ENCODE measurements at places on chromosomes 6 and 20.

GRCh38 chr20:20060234-20060998 lies 8.1 kb downstream of the CFAP61 start:
- no peak for DNase-seq

DNA sequence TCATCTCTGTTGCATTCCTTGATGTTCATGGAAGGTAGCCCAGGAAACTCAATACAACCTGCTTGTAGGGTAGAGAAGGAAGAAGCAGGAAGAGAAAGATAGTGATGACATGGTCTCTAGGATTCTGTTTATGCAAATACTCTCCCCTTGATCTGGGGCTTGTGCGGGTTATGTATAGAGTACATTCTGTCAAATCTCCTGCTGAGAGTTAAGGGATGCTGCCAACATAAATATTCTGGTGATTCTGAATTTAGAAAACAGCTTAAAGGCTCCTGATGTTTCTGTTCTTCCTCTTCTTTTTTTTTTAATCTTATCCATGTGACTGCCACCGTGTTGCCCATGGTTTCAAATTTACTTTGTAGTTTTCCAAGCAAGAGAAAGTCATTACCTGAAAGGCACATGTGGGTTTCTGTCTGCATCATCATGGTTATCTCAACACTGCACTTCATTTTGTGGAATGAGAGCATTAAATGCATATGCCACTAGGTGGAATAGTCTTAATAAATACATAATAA lies 150.6 kb downstream of the RPS12 start:
- no peak for DNase-seq

- DNase-seq: no peak
Measured at GRCh38 chr20:57505979-57506378, 19.0 kb downstream of the CTCFL start.

DNA sequence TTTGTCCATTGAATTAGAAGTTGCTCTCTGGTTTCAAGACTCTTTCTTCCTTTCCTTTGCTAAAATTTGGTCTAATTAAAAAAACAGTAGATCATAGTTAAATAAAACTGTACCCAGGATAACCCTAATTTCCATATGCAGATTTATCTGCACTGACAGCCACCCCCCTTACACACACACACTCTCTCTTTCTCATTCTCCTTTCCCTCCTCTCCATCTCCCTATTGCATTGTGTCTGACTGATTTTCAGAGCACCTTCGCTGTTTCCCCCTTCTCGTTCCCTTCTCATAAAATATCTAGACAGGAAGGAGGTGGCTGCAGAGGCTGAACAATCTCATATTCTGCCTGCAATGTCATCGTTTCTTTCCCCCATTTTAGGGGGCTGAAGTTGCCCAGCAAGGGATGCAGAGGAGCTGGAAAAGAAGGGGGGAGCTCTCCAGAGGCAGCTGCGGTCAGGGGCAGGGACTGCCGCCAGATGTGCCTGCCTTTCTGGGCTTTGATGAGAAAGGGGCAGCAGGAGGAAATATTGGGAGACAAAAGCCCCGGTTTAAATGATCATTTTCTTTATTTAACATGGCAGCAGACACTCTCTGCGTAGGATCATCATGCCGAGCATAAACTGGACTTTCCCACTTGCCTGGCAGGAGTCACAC lies 22.5 kb upstream of the MMS22L start:
- no peak for DNase-seq

DNA sequence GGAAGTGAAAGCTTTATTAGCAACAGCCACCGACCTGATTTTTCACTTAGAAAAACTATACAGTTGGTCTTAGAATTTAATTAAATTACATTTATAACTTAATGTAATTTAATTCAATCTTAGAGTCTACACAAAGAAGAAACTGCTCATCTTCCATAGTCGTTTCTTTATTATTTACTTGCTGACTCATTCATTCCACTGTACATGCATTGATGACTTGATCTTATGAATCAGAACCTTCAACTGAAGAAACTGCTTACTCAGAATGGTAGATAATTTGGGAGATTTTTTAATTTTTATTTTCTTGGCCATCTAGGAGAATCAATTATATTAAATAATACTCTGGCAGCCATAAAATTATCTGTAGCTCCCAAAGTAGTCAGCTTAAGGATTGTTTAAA lies 1021.6 kb upstream of the FLRT3 start:
- no peak for DNase-seq

DNA sequence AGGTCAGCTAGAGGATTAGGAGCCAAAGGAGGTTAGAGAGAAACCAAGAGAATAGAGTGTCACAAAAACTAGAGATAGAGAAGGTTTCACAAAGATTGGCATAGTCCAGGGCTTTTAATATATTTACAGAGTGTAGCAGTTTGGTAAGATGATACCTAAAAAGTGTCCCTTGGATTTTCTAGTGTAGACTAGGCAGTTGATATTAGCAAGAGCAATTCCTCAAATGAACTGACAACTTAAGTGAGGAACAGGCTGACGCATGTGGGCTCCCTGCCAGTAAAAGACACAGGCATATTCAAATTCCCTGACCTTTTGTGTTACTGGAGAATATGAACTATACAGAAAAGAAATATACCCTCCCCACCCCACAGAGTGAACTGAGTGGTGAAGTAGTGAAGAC lies 40.1 kb downstream of the VTA1 start:
- DNase-seq: no peak

GRCh38 chr6:30267423-30267822 lies 54.2 kb upstream of the TRIM26 start:
- DNase-seq: no peak

DNA sequence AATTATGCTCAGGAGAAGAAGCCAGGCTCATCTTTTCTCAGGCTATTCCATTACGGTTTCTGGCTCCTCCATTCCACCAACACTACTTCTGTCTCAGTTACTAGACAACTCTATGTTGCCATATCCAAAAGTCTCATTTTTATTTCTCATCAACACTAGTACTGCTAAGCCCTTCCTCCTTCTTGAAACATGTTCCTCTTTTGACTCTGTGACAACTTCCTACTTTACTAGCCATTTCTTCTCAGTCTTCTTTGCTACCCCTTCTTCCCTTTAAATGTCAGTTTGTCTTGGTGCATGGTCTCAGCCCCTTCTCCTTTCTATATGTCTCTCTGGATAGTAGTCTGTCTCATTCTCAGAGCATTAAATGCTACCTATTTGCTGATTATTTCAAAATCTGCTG lies 7.1 kb upstream of the ADGRG6 start:
- DNase-seq: no peak

GRCh38 chr6:136971609-136972008 lies 49.5 kb downstream of the SLC35D3 start:
- DNase-seq: no peak

GRCh38 chr20:59412875-59413284 lies 112.5 kb downstream of the EDN3 start:
- DNase-seq: no peak

GRCh38 chr6:131782764-131783163 lies 25.1 kb upstream of the ENPP1 start:
- DNase-seq: no peak

- no peak for DNase-seq
Measured at GRCh38 chr6:149168968-149169367, 148.5 kb upstream of the TAB2 start.

GRCh38 chr20:51460569-51461265 lies 81.8 kb downstream of the NFATC2 start:
- no peak for DNase-seq

DNA sequence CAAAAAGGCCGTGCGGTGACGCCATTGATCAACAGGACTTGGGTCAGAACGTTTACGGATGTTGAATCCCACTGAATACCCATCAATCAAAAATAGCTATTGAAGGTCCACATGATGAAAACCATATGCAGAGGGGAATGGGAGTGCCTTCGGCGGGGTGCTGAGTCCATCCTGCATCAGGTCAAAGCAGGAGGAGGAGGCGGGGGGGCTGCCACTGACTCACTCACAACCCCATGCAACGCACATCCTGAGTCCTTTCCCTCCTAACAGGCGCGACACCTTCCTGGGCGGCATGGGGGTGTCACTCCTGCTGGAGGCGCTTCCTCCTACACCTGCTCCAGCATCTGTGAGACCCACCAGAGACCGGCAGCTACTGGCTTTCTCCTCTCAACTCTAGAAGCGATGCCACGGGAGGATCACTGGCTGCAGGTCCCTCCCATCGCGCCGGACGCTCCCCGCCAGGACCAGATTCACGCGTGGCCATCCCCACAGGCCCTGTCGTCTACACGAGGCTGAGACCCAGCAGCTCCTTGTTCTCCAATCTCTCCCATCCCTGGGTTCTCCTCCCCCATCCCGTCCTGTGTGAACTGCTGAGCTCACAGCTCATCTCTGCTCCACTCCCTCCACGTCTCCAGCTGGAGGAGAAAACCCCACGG lies 170.6 kb upstream of the THBS2 start:
- no peak for DNase-seq

- DNase-seq: no peak
Measured at GRCh38 chr6:116586276-116586675, 15.0 kb downstream of the RWDD1 start.

GRCh38 chr6:168951217-168951616 lies 302.4 kb downstream of the THBS2 start:
- DNase-seq: no peak

GRCh38 chr20:61460261-61461052 lies 208.4 kb downstream of the CDH4 start:
- no peak for DNase-seq

- peak; percentile 55 for DNase-seq
Measured at GRCh38 chr20:52191916-52192718, 538 bp upstream of the ZFP64 start.

DNA sequence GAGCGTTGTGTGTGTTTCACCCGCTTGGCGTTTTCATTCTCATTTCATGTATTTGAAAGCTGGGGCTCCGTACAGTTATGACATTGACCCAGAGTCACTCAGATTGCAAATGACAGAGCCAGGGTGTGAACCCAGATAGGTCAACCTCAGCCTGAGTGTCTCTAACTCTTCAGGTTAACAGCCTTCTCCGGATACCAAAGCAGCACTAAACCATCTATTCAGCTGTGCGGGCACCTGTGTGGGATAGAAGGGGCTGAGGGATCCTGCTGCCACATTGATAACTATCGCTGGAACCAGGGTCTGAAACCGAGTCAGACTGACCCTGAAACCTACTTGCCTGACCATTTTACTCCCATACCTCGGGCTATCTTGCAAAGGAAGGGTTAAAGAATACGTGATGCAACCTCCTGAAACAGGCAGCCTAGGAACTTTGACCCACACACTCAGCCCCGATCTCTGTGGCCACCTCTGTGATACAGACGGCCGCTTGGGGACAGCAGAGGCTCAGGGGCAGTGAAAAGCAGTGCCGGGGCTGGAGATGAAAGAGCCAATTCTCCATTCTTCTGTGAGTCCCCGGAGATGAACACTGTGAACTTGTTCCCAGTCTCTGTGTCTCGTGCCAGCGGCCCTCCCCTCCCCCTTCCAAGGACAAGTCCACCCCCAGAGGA lies 233.5 kb upstream of the QKI start:
- DNase-seq: peak; percentile 85

GRCh38 chr6:153108315-153108714 lies 22.8 kb downstream of the RGS17 start:
- DNase-seq: no peak

GRCh38 chr6:110421749-110422443 lies 6.5 kb upstream of the DDO start:
- no peak for DNase-seq

GRCh38 chr6:125746731-125747588 lies 2.5 kb upstream of the HEY2 start:
- no peak for DNase-seq

DNA sequence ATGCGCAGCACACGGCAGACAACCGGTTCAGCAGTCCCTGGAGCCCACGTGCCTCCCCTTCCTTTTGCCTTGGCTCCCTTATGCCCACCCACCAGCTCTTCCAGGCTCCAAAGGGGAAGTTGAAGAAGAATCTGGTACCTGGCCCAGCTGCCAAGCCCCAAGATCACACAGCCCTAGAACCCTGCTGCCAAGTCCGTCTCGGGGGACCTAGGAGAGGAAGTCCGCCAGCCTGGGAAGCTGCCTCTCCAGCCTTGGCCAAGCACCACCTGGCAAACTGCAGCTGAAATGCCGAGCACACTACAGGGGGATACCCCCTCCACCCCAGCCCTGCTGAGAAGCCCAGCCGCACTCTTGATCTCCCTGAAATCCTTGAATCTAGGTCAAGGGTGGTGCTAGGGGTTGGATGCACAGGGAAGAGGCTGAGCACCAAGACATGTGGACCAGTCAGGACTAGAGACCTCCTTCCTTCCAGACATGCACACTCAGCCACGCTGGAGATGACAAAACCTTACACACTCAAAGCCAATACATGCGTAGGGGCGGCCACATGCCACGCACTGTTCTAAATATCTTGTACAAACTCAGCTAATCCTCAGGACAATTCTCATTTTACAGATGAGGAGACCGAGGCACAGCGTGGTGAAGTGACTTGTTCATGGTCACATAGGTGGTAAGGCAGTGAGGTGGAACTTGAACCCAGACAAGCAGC lies 124.1 kb downstream of the PREX1 start:
- DNase-seq: peak; percentile 70

- DNase-seq: no peak
Measured at GRCh38 chr6:12367412-12367811, 77.3 kb downstream of the EDN1 start.

GRCh38 chr6:89482126-89482525 lies 49.2 kb downstream of the ANKRD6 start:
- DNase-seq: no peak

GRCh38 chr6:16735014-16735413 lies 26.2 kb downstream of the ATXN1 start:
- no peak for DNase-seq

DNA sequence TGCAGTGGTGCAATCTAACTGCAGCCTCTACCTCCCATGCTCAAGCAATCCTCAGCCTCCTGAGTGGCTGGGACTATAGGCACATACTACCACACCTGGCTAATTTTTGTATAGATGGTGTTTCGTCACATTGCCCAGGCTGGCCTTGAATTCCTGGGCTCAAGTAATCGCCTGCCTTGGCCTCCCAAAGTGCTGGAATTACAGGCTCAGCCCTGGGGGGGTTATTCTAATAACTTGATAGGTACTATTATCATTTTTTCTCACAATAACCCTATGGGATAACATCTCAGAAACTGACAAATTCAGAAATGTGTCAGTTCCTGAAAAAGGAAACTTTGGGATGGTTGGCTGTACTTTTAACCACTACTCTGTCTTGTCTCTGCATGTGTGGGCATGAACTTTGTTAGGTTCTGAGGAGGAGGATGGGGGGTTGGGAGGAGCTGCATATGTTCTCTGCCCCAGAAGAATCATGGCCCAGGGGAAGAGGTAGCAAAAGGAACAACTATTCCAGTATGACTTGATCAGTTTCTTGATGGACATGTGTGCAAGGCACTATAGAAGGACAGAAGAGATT lies 169.9 kb downstream of the CARMIL1 start:
- no peak for DNase-seq

DNA sequence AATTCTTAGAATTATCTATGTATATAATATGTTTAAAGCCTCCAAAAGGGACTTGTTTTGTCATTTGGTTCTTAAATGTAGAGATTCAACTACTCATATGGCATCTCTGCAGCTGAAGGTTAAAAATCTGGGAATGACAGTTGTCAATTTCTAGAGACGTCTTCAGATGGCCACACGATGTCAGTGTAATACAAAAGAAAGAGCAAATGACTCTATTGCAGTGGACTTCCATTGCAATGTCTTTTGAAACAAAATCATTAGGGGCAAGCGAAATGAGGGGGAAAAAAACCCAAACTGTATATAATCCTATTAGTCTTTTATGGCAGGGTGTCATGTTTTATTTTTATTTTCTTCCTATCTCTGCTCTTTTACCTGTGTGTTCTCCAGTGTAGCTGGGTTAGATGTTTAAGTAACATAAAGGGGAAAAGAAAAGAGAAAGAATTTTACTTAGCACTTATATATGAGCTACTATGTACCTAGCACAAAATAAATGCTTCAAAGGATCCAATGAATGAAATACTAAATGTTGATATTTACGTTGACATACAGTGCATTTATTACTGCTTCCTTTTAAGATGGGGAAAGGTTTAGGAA lies 26.2 kb downstream of the CCN2 start:
- no peak for DNase-seq
